Esophagus muscularis mucosa (tissue), 4 donors: ENCODE measurements at places on chromosomes 3 and 15. TPM values are rescaled to one million over a fixed set of nuclear protein-coding genes. Genes with fewer than 3 reads are reported as not detected.

Gene CSPG5
- total RNA-seq, result 0.66 TPM

DNA sequence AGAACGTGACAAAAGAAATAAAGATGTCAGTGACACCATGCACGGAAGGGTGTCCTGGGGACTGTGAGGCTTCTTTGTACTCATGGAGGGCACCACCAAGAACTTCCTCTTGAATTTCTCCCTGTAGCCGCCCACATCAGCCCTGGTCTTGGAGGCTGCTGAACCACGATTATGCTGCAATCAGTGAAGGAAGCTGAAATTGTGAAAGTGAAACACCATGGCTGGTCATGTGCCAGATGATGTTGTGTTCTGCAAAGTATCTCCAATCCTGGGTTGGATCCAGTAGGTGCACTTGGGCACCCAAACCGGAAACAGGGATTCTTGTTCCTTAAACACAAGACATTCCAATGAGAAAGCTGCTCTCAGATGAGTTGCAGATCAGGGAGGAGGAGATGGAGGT lies 104.4 kb upstream of the GOLGA6L6 start:
- no peak overlapping the region for H3K27ac ChIP-seq
- H3K36me3 ChIP-seq, result no peaks in the 10 kb centered on the region
- H3K4me3 ChIP-seq, result no peak overlapping the region
- DNase-seq, result no peak

DNA sequence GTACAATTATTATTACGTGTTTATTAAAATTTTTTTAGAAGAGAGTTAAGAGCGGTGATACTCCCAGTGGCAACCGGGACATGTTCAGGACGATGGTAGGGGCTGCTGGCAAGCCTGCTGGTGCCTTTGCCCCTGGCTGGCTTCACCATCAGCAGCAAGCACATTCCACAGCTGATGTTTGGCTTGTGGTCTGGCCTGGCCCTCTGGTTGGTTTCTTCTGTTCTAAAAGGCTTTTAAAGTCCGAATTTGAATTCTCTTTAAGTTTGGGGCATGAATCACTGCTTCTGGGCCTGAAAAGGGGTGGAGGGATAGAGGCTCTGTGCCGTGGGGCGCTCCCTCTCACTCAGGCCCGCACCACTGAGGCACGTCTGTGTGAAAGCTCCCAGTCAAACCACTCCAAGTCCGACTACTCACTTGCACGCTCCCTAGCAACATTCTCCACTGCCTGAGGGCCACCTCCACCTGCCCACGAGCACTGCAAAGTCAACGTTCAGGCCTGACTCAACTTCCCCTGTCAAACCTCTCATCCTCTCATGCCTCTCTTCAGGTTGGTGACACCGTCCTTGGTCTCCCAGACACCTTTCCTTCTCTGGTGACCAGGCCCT lies 10.1 kb downstream of the ITGA11 start:
- no peak for DNase-seq
- H3K27me3 ChIP-seq, result peaks cover 6% of the 10 kb centered on the region
- H3K27ac ChIP-seq, result no peak overlapping the region
- H3K4me3 ChIP-seq, result no peak overlapping the region

DNA sequence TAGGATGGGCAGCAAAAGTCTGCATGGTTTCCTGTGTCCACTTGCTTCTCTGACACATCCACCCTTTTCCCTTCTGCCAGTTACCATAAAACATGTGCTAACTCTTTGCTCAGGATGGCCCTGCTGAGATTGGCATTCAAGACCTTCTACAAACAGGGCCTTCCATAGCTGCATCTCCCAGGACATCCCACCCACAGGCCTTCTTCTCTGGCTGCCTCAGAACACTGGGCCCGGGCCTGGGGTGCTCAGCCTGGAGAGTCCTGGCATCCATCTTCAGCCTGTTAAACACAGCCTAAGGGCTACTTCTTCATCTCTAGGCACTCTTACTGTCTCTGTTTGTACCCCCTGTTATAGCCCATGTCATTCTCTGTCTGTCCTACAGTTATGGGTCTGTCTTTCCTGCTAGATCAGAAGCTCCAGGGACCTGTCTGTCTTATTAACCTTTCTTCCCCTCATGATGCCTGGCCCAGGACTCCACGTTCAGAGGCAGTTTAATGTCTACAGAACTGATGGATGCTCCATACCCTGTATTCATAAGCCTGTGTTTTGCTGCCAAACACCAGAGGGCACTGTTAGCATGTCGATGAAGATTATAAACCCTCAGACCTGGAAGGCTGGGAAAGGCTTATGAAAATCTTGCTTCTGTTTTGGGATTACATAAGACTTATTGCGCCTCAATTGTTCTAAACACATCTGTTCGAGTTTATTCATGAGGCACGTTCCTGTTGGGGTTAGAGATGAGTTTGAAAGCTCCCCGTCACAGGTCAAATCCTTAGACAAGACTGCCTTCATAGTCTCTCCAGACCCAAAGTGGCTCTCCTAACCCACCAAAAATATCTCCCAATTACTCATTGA lies 16.5 kb downstream of the SEMA3G start:
- H3K4me3 ChIP-seq, result no peak overlapping the region
- DNase-seq, result no peak
- H3K36me3 ChIP-seq, result no peaks in the 10 kb centered on the region
- H3K27me3 ChIP-seq, result no peaks in the 10 kb centered on the region

DNA sequence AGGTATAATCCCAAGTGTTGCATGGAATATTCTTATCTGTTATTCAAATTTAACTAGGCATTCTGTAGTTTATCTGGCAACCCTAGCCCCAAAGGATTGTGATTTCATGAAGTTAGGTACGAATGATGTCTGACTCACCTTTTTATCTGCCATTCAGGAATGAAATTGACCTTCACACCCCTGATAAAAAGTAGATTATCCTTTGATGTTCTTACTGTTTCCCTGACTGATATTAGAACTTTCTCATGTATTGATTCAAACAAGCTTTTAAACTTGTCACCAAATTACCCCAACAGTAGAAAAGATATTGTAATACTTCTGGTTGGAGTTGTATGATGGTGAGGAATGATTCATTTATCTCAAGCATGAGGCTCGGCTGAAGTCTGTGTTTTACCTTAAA lies 43.6 kb upstream of the CADPS start:
- no peak overlapping the region for H3K4me3 ChIP-seq
- no peak for DNase-seq
- no peaks in the 10 kb centered on the region for H3K4me1 ChIP-seq
- H3K36me3 ChIP-seq, result no peaks in the 10 kb centered on the region
- H3K27ac ChIP-seq, result no peak overlapping the region
- no peaks in the 10 kb centered on the region for H3K27me3 ChIP-seq
